ENCODE measurements at places on chromosomes 2 and 18.

- no peak for DNase-seq
Measured at GRCh38 chr2:66387016-66387753, 47.7 kb upstream of the MEIS1 start.

GRCh38 chr2:183606022-183606717 lies 481.9 kb downstream of the NUP35 start:
- DNase-seq = no peak

DNA sequence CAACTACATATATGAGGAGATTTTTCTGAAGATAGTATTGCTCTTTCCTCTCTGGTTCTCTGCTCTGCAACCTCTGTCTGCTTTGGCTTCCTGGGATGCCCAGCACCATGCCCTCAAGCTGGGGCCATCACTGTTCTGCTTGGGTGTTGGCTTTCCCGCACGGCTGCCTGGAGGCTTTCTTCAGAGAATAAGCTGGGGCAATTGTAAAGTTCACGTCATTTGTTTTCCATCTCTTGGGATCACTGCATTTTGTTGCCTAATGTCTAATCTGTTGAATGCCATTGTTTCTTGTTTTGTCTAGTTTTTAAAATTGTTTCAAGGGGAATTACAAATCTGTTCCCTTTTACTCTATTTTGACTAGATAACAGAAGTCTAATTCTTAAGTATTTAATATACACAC lies 437.3 kb upstream of the NRP2 start:
- DNase-seq = no peak

- no peak for DNase-seq
Measured at GRCh38 chr2:26317377-26318105, 28.4 kb upstream of the SELENOI start.

GRCh38 chr2:45894211-45894610 lies 242.7 kb downstream of the PRKCE start:
- no peak for DNase-seq

DNA sequence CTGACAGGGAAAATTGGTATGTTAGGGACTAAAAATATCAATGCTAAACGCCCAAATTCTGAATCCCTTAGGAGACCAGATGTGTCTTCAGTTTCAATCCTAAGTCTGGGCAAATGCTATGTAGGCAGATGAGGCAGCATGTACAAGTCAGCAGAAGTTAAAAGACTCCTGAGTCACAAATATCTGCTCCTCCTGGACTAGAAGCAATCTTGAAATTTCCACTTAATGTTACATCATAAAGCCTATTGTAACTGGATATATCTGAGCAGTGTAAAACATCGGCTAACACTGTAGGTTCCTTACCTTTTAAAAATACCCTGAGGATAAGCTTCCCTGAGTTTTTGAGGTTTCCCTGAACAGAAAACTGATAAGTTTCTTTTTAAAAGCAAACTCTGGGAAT lies 1087.6 kb upstream of the PIK3C3 start:
- peak; percentile 31 for DNase-seq

GRCh38 chr2:232633413-232634205 lies at the start of gene EFHD1:
EFHD1 (plus strand) TSS chr2:232633604; CDS start chr2:232633705, 101 bp downstream.
- peak; percentile 68 for DNase-seq

- DNase-seq = no peak
Measured at GRCh38 chr2:220335591-220335915, 708.1 kb downstream of the SLC4A3 start.

DNA sequence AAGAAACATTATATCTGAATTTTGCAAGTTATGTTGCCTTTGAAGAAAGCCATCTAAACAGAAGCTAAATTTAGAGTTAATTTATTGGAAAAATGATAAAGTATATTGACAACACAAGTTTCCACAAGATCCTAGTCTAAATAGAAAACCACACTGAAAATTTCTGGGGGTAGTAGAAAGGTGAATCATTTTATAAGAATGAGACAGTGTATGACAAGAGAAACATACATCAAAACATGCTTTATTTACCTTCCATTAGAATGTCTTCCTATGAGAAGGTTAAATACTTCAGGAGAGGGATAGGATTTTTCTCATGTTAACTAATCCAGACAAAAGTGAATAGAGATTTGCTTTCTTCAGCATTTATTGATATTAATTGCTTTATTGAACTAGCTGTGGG lies 1389.8 kb upstream of the ZEB2 start:
- no peak for DNase-seq

DNA sequence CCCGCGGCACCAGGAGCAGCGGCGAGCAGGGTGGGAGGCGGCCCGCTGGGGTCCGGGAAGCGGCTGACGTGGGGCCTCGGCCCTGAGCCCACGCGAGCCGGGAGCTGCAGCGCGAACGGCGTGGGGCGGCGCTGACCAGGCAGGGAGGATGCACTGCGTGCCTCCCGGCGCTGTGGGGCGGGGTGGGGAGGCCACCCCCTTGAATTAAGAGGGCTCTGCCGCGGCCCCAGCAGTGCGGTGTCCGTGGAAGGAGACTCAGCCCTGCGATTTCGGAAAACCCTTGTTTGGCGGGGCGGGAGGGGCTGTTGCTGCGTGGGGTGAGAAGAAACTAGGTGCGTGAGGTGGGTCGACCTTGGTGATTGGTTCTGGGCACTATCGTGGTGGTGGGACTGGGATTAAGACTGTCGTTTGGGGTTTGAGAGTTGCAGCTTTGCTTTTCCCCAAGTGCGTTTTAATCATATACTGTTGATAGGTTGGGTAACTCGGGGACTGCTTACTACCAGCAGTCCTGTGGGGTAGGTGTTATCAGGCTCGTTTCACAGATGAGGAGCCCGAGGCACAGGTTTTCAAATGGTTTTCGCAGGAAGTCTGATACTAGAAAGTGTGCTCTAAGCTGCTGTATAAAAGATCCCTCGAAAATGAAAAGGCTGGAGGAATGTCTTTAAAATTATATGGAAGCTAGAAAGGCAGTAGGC lies 722 bp downstream of the ACSL3 start:
- peak; percentile 84 for DNase-seq

DNA sequence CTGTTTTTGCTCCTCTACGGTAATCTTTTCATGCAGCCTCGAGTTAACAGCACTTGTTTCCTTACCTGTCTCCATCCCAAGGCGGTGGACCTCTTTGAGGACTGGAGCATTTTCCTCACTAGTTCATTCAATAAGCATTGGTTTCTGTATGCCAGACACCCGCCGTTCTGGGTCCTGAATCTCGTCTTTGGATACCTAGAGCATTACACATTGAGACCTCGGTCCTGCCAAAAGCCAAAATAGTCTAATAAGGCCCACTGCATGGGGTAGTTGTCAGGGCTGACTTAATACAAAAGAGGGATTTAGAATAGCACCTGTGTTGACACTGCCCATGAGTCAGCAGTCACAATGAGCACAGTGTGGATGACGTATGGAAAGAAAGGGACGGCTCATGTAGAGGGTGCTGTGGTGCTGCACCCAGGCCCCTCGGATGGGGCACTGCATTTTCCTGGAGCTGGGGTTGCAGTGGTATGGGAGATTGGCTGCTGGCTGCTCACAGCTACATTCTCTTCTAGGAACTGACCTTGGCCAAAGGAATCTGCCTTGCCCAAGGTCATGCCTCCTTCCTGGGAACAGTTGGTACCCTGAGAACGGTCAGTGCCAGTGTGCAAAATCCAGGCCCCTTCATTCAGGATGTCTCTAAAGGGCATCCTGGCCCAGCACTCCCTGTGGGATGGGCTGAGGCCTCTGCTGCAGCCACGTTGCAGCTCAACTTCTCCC lies 126.9 kb upstream of the NCK2 start:
- no peak for DNase-seq

- no peak for DNase-seq
Measured at GRCh38 chr2:98664323-98664722, 55.9 kb downstream of the UNC50 start.

DNA sequence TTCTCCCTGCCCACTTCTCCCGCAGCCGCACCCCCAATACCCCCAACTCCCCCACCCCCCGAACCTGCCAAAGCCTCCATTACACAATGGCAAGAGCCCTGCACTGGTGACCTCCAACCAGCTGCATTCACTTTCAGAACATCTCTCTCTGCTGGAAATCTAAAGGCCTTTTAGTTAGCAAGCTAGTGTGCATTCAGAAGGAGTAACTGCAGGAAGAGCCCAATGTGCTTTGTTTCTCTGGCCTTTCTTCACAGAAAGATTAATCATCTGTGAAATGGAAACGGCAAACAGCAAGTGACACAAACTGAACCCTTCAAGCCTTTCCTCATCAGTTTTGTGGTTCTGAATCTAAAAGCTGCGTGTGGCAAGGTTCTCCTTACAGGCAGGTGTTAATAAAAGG lies 124.2 kb downstream of the OLA1 start:
- DNase-seq = no peak
